A549 treated with Mapracorat at 1 μM for 4 hours (cell line): ENCODE measurements at places on chromosomes 1 and 21. TPM values are rescaled to one million over a fixed set of nuclear protein-coding genes. Genes with fewer than 3 reads are reported as not detected.

Gene UBE2U
- not detected in 5 replicates for total RNA-seq

Gene ZYG11A
- total RNA-seq = 2.4 to 2.9 TPM (median 2.7 TPM) in 5 replicates

Gene AMY1C
- total RNA-seq = not detected in 5 replicates

Gene FAM131C
- 13.7 to 19.5 TPM (median 18.8 TPM) in 5 replicates for total RNA-seq

Gene CATSPERE
- total RNA-seq = 0.06 to 0.08 TPM (median 0.07 TPM) in 3 of 5 replicates, not detected in the others

Gene APOBEC4
- not detected in 5 replicates for total RNA-seq

Gene ANGPTL1
- total RNA-seq = not detected in 5 replicates
